Forelimb muscle (tissue), 1 donor: ENCODE measurements at places on chromosomes 2 and 18. TPM values are rescaled to one million over a fixed set of nuclear protein-coding genes. Genes with fewer than 3 reads are reported as not detected.

The CNDP1 gene
- polyA plus RNA-seq, result 0.13 TPM

The MAP2 gene
- 10.5 TPM for polyA plus RNA-seq

The ALPG gene
- polyA plus RNA-seq, result not detected

The BCS1L gene
- 32.9 TPM for polyA plus RNA-seq

The NAT8 gene
- polyA plus RNA-seq, result 0.29 TPM

The SERPINB8 gene
- polyA plus RNA-seq, result 1.4 TPM

The CERS6 gene
- polyA plus RNA-seq, result 38.1 TPM
